ENCODE measurements at places on chromosomes 5 and 9.

GRCh38 chr9:108439947-108440346 is 415.8 kb downstream of the ACTL7B start:
- no peak for DNase-seq

GRCh38 chr9:90188656-90189055 is 454.0 kb downstream of the DIRAS2 start:
- DNase-seq, result no peak

DNA sequence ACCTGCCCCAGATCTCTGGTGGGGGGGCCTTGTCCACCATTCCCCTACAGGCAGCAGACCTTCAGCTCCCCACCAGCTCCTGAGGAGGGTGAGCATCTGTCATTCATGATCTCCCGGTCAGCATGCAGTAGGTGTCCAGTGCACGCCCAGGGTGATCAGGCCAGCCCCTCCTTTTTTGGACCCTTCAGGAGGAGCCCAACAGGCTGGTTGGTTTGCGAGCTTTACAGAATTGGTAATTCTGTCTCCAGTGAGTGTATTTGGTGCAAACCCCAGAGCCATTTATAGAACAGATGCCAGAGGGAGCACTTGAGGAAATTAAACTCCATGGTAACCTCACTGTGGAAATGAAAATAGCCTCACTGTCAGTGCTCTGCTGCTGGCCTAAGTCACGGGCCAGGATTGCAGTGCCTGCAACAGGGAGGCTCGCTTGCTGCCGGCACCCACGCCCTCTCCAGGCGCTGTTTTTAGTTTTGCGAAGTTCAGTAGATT is 23.4 kb downstream of the WNK2 start:
- no peak for DNase-seq

- no peak for DNase-seq
These were observed 88.1 kb downstream of the KIF4B start for GRCh38 chr5:155101697-155102096.

DNA sequence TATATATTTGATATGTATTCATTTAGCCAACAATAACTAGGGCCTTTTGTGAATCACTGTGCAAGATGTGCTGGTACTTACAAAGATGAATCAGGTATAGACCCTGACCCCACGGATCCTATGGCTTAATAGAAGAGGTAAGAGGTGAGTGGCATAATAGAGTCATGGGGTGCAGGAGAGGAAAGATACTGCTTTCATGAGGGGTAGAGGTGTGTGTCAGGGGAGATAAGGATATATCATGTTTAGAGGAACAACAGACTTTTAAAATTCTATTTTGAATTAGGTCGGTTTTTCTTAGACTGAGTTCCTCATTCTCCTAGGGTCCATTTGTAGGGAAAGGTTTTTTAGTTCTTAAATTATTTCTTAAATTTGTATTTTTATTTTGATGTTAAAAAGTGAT is 27.8 kb downstream of the ZCCHC7 start:
- DNase-seq, result no peak

- no peak for DNase-seq
These were observed 5.1 kb downstream of the RCL1 start for GRCh38 chr9:4797854-4798150.

GRCh38 chr5:8034852-8035251 is 165.9 kb downstream of the MTRR start:
- DNase-seq, result no peak

GRCh38 chr9:29717631-29718030 is 2144.3 kb upstream of the C9orf72 start:
- no peak for DNase-seq

DNA sequence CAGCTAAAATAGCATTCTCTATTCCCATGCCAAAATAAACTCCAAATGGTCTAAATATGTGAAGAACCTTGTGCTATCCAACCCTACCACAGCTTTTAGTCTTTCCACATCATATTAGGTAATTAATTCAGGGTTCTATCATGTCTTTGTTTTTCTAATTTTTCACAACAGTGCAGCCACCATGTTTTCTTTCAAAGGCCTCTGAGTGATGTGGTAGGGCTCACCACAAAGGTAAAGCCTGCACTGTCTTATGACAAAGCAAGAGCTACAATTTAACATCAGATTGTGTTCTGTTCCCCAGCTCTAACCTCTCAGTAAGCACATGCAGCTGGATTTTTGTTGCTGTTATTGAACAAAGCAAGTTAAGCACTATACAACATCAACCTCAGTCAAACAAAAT is 52.4 kb downstream of the MEF2C start:
- no peak for DNase-seq

DNA sequence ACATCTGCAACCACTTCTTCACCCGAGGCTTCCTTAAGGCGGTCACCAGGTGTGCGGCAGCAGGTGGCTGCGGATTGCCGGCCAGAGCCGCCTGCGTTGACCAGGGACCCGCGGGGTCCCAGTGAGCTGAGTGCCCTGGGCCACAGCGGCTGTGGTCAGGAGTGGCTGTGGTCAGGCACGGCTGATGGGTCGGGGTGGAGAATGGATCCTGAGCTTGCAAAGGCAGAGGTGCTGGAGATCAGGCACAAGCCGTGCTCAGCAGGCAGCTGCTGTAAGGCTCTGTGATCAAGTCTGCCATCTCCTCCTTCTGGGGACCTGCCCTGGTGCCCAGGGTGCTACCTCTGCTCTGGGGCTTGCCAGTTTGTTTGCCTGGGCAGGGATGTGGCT is 2.1 kb downstream of the UAP1L1 start:
- DNase-seq, result no peak

- DNase-seq, result no peak
These were observed 38.6 kb upstream of the KCNMB1 start for GRCh38 chr5:170427672-170428236.

DNA sequence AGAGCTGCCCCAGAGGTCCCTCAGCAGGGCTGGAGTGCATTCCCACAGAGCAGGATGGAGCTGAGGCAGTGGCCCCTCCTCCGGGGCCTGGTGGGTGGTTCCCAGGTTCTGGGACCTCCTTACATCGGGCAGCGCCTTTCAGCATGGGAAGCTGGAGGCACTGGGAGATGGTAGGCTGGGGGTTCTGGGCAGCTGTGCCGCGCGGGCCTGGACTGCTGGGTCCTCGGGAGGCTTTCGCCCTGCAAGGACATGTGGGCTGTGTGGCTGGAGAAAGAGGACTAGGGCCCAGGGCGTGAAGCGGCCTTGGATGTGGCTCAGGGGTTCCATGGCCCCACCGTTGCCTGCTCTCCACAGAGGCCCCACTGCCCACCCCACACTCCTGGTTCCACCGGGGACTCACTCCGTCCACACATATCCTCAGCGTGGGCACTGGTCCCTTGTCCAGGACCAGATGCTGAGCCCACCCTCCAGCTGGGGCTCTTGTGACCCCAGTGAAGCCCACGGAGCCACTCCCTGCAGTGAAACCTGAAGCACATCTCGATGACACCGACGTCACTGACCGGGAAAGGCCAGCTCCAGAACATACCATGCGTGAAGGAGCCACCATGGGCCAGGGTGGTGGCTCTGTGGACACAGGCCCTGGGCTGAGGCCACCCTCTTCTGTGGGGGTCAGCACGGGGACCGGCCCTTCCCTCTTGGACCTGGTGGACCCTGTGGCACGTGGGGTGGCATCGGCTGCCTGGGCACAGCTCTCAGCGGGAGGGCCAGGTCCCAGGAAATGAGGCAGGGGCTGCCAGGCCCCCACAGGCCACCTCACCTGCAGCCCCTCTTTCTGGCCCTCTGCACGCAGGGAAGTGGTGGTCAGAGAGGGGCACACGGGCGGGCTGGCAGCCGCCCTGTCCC is 31.5 kb upstream of the NKD2 start:
- DNase-seq, result no peak

DNA sequence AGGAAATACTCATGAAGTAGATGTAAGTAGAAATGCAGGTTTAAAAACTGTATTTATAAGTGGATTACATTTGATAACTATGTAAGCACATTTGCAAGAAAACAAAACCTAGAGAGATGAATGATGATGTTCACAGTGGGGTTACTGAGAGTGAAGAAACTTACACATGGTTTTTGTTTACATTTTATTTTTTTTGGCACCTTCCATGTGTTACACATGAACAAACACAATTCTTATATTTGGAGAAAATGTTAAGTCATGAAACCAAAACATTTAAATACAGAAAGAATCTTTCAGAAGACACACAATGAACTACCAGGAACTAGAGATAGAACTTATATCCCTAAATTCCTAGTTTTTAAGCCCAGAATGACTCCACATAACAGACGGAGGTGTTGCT is 51.5 kb upstream of the SPATA31E1 start:
- DNase-seq, result no peak

DNA sequence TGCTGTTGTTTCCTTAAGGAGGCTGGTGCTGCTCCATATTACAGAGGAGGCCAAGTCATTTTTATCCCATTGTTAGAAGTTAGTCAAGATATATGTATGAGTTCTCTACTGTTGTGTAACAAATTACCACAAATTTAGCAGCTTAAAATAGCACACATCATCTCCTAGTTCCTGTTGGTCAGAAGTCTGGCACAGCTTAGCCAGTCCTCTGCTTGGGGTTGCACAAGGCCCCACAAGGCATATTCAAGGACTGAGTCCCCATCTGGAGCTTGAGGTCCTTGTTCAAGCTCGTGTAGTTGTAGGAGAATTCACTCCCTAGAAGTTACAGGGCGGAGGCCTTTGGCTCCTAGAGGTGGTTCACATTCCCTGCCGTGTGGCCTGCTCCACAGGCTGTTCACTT is 14.7 kb downstream of the MTAP start:
- no peak for DNase-seq

- no peak for DNase-seq
These were observed 51.8 kb downstream of the SH3TC2 start for GRCh38 chr5:149011084-149011483.

- no peak for DNase-seq
These were observed 246.2 kb downstream of the DMRT2 start for GRCh38 chr9:1296331-1296730.

DNA sequence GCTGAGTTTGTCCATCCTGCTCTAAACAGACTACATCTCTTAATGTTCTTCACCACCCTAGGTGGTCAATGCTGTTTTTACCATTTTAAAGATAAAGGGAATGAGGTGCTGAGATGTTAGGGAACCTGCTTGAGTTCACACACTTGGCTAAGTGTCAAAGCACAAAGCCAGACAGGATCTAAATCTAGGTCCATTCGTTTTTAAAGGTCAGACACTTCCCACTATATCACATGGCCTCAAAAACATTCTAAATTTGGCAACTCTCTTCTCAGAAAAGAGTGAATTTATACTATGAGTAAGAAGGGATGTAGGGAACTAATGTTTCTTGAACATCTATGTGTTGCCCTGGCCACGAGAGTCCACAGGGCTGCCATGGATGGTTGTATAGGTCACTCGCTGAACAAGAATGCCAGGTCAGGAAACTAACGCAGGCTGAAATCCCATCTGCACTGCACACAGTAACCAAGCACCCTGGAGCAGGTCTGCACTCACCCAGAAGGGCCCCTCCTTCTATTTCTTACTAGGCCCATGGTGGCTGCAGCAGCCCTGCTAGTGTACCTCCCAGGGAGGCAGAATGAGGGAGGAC is 213.0 kb downstream of the SPOCK1 start:
- no peak for DNase-seq

DNA sequence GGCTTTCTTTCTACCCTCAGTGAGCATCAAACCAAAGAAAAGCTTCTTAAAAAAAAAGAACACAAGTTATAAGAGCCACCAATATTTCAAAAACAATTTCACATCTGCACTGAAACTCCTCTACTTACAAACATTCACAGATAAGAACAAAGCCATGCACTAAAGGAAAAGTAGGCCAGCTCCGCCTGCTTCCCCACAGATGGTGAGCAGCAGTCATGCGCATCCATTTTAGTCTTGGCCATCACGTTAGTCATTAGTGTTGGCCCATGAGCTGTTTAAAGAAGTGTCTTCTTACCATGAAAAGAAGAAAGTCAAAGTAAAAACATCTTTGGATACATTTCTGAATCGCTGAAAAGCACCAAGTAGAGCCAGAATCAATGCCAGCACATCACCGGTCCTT is 40.0 kb upstream of the SMIM23 start:
- DNase-seq, result no peak

- peak; percentile 94 for DNase-seq
These were observed 38.1 kb downstream of the SEMA6A start for GRCh38 chr5:116536316-116537083.

DNA sequence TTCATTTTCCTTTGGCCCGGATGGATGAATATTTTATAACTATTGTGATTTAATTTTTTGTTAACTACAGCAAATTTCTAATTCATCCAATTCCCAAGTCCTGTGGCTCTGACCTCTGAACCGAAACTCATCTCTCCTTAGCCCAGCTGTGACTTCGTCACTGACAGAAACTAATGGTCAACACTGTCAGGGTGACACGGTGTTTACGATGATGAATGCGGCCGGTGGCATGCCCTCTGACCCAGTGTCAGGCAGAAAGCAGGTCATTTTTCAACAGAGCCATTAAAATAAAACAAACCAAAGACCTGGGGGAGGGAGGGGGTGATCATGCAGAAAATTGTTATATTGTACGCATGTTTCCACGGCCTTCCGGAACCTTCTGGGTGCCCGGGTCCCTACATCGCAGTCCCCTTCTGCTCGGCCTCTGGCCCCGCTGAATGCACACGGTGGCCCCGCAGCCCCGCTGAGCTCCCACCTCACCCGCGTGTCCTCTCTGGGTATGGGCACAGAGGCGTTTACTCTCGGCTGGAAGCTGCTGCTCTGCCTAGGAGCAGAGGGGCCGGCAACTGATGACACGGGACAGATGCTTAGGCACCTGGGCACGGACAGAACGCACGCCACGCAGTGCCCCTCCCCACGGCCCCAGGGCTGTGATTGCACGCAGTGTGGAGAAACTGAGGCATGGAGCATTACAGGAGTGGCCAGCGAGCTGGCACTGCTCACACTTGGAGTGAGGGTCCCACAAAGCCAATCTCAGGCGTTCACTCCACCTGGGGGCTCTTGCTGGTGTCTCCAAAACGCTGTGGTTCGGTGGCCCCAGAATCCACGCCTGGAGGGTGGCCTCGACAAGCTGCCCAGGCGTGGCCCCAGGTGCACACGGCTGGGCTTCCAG is 8.1 kb downstream of the CCDC187 start:
- DNase-seq, result peak; percentile 37

DNA sequence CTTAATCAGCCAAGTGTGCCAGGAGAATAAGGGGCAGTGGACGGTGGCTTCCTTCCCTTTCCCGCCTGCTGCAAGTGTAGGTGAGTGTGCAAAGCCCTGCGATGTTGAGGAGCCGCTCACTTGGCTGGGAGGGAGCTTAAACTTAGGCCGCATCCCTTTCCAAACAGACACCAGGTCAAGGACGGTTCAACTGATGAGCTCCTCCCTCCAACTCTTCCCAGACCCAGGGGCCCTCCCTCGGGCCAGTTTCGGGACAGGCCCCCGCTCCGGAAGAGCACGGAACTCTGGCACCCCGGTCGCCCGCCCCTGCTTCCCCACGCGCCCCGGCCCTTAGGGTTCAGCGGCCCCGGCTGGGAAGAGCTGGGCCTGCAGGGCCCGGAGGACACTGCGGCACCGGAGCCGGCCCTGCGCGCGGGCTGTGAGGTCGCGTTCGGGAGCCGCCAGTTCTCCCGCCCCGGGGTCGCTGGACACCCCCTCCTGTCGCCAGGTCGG is 481 bp downstream of the MRPL36 start:
- DNase-seq, result peak; percentile 77

- no peak for DNase-seq
These were observed 275.3 kb downstream of the HTR1A start for GRCh38 chr5:63686938-63687337.
